A549 treated with AZD2906 at 1 μM for 4 hours (cell line): ENCODE measurements at places on chromosomes 5 and 9. TPM values are rescaled to one million over a fixed set of nuclear protein-coding genes. Genes with fewer than 3 reads are reported as not detected.

Gene CSF1R
- 0.15 to 0.31 TPM (median 0.20 TPM) in 5 replicates for total RNA-seq

Gene MSMP
- total RNA-seq, result 0.15 to 0.38 TPM (median 0.23 TPM) in 4 of 5 replicates, not detected in the other

Gene GMCL2
- total RNA-seq, result not detected in 5 replicates

Gene POLE3
- 96.3 to 116 TPM (median 103 TPM) in 5 replicates for total RNA-seq

Gene SMIM33
- total RNA-seq, result not detected in 5 replicates

Gene SOWAHA
- 0.08 to 0.16 TPM (median 0.10 TPM) in 5 replicates for total RNA-seq

Gene GALNT12
- total RNA-seq, result 3.0 to 4.3 TPM (median 3.5 TPM) in 5 replicates

Gene SPAAR
- total RNA-seq, result 0.05 to 0.09 TPM (median 0.06 TPM) in 4 of 5 replicates, not detected in the other

Gene KIF20A
- 36.3 to 47.1 TPM (median 41.8 TPM) in 5 replicates for total RNA-seq

Gene SLC4A9
- total RNA-seq, result 0.02 to 0.03 TPM in 2 of 5 replicates, not detected in the others

Gene DMRT2
- total RNA-seq, result 0.03 to 0.10 TPM (median 0.08 TPM) in 3 of 5 replicates, not detected in the others

Gene FBXL7
- 1.1 to 1.6 TPM (median 1.3 TPM) in 5 replicates for total RNA-seq

Gene ELP1
- 17.9 to 20.1 TPM (median 18.8 TPM) in 5 replicates for total RNA-seq

Gene TOR4A
- 18.3 to 26.4 TPM (median 25.4 TPM) in 5 replicates for total RNA-seq

Gene UIMC1
- total RNA-seq, result 38.6 to 45.1 TPM (median 42.2 TPM) in 5 replicates

Gene SARDH
- total RNA-seq, result 0.02 to 0.34 TPM (median 0.08 TPM) in 5 replicates

Gene SLF1
- total RNA-seq, result 8.3 to 10.3 TPM (median 9.3 TPM) in 5 replicates

Gene PPP1R26
- 17.3 to 19.8 TPM (median 19.0 TPM) in 5 replicates for total RNA-seq

Gene SNX24
- 20.2 to 26.1 TPM (median 21.3 TPM) in 5 replicates for total RNA-seq

Gene C5orf47
- 0.05 to 0.08 TPM (median 0.07 TPM) in 3 of 5 replicates, not detected in the others for total RNA-seq

Gene RASGRF2
- 1.0 to 1.5 TPM (median 1.2 TPM) in 5 replicates for total RNA-seq

Gene FAM153A
- total RNA-seq, result not detected in 5 replicates

Gene BTNL8
- 0.06 TPM in 1 of 5 replicates, not detected in the others for total RNA-seq

Gene PCDHA6
- total RNA-seq, result 0.03 to 0.07 TPM (median 0.07 TPM) in 5 replicates

Gene TAS2R1
- total RNA-seq, result not detected in 5 replicates

Gene NOXA1
- total RNA-seq, result 0.71 to 1.8 TPM (median 1.6 TPM) in 5 replicates

Gene AK3
- 44.6 to 56.2 TPM (median 52.7 TPM) in 5 replicates for total RNA-seq

Gene MLANA
- not detected in 5 replicates for total RNA-seq

Gene TNFSF8
- not detected in 5 replicates for total RNA-seq

Gene PRSS3
- total RNA-seq, result 8.7 to 11.1 TPM (median 10.8 TPM) in 5 replicates

Gene RXFP3
- not detected in 5 replicates for total RNA-seq

Gene KCNV2
- not detected in 5 replicates for total RNA-seq

Gene PHYHD1
- 0.20 to 0.33 TPM (median 0.25 TPM) in 5 replicates for total RNA-seq

Gene ZNF169
- total RNA-seq, result 1.2 to 1.7 TPM (median 1.5 TPM) in 5 replicates

Gene ENTPD8
- 0.07 to 0.24 TPM (median 0.19 TPM) in 5 replicates for total RNA-seq

Gene NTNG2
- total RNA-seq, result 1.1 to 2.1 TPM (median 1.3 TPM) in 5 replicates

Gene SPINK6
- 0.28 to 0.75 TPM (median 0.36 TPM) in 5 replicates for total RNA-seq

Gene SLC25A2
- total RNA-seq, result not detected in 5 replicates

Gene MAMDC2
- 0.16 to 0.39 TPM (median 0.25 TPM) in 5 replicates for total RNA-seq

Gene SLC45A2
- total RNA-seq, result not detected in 5 replicates
